COLO829 (cell line): ENCODE measurements at places on chromosomes 6 and 20.

- no peak for DNase-seq
Observed at GRCh38 chr6:163352011-163352685, 62.4 kb upstream of the QKI start.

GRCh38 chr20:19568128-19568527 lies 189.9 kb upstream of the RIN2 start:
- no peak for DNase-seq

DNA sequence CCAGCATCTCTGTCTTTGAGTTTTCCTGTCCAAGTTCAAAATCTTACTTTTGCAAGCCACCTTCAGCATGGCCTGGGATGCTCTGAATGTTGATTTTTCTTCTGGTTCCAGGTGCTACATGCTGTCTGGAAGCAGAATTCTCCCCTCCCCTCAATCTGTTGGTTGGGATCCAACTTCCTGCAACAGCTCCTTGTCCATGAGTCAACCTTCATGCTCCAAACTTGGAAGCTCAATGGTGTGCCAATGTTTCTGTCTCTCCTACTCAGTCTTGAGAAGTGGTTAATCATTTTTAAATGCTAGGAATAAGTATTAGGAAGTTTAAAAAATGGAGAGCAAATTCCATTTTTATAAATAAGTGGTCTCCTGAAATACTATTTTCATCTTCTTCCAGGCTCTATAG lies 33.2 kb upstream of the PLEKHG1 start:
- no peak for DNase-seq

DNA sequence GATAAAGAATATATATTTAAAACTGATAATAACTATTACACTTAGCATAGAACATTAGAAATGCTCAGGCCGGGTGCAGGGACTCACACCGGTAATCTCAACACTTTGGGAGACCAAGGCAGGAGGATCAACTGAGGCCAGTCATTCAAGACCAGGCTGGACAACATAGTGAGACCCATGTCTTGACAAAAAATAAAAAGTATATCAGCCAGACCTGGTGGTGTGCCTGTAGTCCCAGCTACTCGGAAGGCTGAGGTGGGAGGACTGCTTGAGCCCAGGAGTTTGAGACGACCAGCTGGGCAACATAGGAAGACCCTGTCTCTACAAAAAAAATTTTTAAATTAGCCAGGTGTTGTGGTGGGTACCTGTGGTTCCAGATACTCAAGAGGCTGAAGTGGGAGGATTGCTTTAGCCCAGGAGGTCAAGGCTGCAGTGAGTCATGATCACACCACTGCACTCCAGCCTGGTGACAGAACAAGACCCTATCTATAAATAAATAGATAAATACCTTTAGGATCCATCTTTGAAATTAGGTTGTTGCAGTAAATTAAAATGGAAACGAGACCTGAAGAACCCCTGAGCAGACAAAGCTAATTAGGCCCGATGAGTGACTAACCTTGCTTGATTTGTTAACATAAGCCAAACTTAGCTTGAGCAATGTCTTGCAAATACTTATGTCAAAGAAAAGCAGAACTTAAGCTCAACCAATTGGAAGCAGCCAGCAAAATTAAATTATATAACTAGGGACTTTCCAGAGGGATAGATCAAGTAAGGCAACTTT lies 75.8 kb upstream of the E2F3 start:
- no peak for DNase-seq

- DNase-seq: no peak
Observed at GRCh38 chr6:168102315-168102985, 23.4 kb upstream of the FRMD1 start.

DNA sequence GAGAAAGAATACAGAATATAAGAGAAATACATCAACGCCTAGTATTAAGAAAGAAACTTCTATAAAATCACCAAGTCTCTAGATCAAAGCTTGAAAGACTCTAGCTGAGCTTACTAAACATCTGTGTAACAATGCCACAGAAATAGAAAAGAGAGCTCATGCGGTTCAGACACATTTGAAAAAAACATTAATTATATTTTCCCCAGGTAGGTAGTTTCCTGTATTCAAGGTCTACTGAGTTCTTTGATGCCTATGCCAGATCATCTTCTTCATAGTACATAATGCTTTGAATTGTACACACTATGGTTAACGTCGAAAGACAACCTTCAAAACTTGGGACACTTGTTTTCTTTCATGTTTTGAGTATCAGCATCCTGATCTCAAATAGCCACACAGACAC lies 11.3 kb downstream of the MOXD1 start:
- no peak for DNase-seq

DNA sequence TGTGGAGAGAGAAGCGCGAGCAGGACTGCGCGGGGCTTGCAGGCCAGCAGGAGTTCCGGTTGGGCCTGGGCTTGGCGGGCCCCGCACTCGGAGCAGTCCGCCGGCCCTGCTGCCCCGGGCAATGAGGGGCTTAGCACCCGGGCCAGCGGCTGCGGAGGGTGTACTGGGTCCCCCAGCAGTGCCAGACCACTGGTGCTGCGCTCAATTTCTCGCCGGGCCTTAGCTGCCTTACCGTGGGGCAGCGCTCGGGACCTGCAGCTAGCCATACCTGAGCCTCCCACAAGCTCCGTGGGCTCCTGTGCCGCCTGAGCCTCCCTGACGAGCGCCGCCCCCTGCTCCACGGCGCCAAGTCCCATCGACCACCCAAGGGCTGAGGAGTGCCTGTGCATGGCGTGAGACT lies 89.0 kb upstream of the MBOAT1 start:
- DNase-seq: no peak

GRCh38 chr6:91462241-91462640 lies 875.4 kb upstream of the MAP3K7 start:
- no peak for DNase-seq

GRCh38 chr6:148972481-148972880 lies 225.7 kb downstream of the UST start:
- DNase-seq: no peak

DNA sequence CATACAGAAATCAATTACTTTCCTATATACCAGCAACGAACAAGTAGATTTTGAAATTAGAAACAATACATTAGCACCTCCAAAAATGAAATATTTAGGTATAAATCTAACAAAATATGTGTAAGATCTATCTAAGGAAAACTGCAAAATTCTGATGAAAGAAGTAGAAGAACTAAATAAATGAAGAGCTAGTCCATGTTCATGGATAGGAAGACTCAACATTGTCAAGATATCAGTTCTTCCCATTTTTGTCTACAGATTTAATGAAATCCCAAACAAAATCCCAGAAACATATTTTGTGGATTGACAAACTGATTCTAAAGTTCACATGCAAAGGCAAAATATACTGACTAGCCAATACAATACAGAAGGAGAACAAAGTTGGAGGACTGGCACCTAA lies 33.7 kb downstream of the PREP start:
- DNase-seq: no peak

DNA sequence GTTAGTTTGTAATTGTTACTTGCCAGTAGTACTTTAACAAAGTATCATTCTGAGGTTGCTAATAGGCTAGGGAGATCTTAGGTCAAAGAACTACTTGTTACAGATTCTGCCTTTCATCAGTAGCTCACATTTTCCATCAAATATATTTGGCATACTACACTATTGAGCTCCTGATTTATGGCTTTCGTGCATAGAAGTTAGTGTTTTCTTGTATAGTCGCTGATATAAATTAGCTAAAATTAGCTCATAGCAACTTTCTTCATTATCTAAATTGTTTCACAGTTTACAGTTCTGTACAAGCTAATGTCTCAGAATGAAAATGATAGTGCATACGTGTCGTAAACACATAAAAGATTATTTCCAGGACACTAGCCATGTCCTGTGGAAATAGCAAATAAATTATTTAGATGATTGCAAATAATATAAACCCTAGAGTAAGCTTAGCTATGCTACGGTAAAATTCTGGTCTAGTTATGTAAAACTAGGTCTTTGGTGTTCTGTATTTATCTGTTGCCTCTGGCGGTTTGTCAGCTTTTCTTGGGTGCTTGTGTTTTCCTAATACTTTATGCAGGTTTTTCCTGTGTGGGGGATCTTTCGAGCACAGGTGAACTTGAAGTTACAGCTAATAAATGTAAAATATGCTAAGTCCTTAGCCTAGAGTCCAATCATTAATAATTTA lies 15.1 kb downstream of the PDE7B start:
- no peak for DNase-seq

DNA sequence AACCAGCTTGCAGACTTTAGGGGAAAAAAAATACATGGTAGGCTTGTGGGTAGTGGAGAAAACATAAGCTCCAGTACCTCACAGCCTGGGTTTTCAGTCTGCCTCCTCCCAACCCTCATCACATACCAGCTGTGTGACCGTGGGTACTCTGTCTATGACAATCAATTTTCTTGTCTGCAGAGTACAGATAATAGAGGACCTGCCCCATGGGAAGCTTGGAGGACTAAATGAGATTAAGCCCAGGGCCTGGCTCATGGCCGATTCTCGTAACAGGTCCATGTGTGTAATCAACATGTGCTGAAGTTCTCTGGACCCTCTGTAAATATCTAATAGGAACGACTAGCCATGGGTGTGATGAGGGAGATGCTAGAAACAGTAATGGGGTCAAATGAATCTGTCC lies 34.0 kb downstream of the NT5E start:
- DNase-seq: no peak

DNA sequence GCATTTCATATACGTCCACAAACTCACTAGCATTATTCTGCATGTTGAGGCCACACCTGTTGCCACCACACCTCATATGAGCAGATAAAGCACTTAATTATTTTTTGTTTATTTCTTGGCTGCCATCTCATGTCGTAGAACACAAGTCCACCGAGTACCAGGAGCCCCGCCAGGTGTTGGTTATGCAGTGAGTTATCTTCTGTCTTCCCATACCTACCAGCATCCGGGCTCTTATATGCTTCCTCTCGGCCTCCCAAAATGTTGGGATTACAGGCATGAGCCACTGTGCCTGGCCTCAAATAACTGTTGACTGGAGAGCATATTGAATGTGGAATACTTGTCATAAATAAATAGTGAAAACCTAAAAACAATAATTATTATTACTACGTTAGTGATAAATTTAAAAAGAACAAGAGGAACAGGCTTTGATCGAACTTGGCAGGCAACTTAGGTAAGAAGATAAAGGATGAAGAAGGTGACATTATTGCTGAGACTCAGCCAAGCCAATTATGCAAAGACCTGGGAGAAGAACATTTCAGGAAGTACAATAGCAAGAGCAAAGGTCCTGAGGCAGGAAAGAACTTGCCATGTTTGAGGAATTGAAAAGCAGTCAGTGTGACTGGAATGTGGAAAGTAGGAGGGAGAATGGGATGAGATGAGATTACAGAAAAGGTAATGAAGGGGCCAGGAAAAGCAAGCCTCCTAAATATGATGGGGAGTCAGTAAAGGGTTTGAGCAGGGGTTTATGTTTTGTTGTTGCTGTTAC lies 12.6 kb upstream of the SLC23A2 start:
- no peak for DNase-seq

DNA sequence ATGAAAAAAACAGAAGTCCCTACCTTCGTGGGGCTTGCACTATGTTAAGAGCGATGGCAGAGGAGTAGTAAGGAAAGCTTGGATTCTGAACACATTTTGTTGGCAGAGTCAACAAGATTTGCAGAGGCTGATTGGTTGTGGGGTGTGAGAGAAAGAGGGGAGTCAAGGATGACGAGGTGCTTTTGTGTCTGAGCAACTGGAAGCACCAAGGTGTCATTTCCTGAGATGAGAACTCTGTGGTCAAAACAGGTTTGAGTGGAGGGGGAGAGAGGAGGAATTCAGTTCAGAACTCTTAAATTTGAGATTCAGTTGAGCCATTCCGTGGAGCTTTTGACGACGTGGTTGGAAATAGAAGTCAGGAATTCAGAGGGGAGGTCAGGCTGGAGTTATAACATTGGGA lies 3.5 kb downstream of the OCSTAMP start:
- DNase-seq: no peak

- DNase-seq: peak; percentile 31
Observed at GRCh38 chr6:291204-291696, 1.0 kb upstream of the DUSP22 start.

DNA sequence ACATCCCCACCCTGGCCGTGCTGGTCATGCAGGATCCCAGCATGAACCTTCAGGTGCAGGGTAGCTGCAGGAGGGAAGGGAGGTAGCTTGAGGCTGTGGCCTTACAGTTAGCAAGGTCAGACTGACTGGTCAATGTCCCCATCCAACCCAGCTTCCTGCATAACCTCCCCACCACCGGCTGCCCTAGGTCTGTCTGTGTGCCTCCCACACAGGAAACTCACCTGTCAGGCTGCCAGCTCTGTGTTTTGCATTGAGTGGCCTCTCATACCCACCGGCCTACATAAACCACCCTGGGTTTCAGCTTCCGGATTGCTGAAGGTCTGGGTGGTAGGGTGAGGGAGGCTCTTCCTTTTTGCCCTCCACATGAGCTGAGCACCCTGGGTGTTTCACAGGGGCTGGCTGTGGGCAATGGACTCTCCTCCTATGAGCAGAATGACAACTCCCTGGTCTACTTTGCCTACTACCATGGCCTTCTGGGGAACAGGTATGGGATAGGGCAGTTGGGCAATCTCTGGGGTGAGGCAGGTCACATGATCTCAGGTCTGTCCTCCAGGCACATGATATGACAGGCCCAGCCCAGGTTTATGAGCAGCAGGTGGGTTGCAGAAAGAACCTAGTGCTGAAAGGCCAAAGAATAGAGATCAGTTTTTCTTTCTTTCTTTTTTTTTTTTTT lies 1.8 kb downstream of the CTSA start:
- DNase-seq: no peak

GRCh38 chr20:10800288-10800687 lies 126.5 kb upstream of the JAG1 start:
- no peak for DNase-seq

DNA sequence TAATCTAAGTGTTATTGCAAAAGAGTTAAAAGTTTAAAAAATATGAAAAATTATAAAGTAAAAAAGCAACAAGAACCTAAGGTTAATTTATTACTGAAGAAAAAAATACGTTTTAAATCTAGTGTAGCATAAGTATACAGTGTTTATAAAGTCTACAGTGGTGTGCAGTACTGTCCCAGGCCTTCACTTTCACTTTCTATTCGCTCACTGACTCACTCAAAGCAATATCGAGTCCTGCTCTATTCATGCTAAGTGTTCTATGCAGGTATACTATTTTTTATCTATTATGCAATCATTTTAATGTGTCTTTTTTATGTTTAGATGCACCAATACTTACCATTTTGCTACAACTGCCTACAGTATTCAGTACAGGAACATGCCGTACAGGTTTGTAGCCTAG lies 113.0 kb downstream of the MANEA start:
- DNase-seq: no peak

GRCh38 chr6:52152711-52153160 lies 33.4 kb upstream of the IL17A start:
- peak; percentile 24 for DNase-seq

DNA sequence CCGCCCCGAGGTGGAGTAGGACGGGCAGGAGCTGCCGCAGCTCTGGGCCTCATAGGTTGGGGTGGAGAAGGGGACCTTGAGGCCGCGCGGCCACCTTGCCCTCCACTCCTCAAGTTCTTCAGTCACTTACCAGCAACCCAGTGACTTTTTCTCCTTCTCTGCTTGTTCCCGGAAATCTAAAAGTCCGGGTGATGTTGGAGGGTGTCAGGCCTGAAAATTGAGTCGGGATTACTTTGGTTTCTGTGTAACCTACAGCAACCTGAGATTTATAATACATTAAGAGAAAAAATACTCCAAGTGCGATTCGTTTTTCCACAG lies 338 bp downstream of the RWDD1 start:
- no peak for DNase-seq
